ENCODE measurements at places on chromosomes 2 and 18.
A peak's percentile ranks its signal among the peaks of the same experiment; 100 is the strongest.

DNA sequence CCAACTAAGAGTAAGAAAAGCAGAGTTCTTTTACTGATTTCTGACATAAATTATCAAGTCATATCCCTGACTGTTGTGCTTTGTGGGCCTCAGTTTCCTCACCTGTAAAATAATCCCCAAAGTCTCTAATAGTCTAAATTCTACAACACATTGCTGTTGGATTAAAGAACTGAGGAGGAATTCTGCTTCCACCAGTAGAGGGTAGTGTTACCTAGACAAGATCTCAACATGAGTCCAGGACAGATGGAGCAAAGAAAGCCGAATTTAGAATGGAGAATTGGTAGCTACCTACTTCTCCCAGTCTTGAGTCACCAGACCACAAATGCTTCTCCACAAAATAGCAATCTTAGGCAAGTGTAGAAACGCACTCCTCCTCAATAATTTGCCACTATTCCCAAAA is 462.5 kb upstream of the FSHR start:
- DNase-seq = peak; percentile 71

DNA sequence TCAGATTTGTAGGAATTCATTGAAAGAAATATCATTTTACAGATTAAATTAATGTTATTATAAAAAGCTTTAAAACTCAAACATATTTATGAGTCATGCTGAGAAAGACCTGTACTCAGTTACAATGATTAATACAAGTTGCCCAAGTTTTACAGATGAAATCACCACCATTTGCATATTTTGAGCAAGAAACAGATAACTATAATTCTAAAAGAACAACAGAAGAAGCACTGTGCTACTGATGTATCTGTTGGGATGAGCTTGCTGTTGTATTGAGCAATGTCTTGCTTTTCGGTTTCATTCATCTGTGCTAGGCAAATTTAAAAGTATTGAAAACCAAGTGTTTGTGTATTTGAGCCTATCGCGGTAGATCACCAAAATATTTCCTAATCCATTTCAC is 1589.1 kb upstream of the ZEB2 start:
- DNase-seq = no peak

GRCh38 chr2:46311651-46312223 is 14.5 kb downstream of the EPAS1 start:
- DNase-seq = no peak

DNA sequence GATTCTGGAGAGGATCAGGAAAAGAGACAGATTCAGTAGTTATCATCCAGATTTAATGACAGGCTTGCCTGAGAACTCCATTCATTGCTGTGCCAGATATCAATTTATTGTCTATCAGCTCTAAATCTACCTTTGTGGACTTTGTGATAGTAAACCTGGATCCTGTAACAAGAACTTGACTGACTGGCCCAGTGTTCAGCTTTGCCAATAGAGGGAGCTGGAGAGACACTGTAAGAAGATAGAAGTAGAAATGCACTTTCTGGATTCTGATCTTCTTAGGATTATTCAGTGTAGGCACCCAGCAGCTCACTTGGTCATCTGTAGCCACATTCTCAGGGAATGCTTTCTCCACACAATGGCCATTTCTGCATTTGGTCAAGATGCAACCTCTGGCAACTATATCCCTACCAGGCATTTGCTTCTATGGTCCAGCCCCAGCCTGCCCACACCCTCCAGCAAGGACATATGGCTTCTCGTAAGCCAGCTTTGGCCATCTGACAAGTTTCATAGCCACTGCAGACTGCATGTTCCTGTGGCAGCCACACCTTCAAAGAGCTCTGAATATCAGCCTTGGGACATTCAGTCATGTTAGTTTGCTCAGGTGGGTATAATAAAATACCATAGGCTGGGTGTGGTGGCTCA is 6.1 kb upstream of the SERPINB8 start:
- DNase-seq = no peak

DNA sequence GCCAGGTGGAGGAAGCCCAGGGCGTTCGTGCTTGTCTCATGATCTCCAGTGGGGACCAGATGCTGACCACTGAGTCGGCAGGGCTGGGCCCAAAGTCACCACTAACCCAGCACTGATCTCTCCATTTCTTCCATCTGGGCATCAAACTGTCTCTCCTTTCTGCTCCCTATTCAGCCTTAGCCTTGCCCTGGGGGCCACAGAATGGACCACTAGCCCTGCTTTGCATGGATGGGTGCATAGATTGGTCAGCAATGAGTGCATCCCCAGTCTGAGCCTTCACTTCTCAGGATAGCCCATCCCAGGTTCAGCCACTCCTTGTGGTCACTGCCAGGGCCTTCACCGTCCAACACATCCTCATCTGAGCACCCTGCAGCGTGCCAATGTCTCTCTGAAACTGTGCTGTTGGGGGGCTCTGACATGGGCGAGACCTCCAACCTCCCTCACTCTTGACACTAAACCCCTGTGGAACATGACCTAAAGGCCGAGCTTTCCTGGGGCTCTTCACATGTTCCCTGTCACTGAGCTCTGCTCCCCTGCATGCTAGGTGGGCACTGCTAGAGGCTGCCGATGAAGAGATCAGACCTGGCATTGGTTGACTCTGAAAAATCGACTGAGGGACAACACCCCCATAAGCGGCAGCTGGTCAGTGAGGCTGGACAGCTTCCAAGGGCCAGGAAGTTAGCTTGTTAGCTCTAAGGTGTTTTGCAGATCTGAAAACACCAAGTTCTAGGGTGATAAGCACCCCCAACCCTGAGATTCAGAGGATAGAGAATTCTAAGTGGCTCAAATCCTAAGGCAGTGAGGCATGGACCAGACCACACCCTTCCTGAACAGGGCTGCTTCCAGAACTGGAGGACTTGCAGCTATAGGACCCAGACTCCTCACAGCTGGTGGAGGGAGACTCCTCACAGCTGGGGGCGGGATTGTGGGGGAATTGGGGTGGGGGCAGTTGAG is 61.7 kb downstream of the HS1BP3 start:
- DNase-seq = no peak

DNA sequence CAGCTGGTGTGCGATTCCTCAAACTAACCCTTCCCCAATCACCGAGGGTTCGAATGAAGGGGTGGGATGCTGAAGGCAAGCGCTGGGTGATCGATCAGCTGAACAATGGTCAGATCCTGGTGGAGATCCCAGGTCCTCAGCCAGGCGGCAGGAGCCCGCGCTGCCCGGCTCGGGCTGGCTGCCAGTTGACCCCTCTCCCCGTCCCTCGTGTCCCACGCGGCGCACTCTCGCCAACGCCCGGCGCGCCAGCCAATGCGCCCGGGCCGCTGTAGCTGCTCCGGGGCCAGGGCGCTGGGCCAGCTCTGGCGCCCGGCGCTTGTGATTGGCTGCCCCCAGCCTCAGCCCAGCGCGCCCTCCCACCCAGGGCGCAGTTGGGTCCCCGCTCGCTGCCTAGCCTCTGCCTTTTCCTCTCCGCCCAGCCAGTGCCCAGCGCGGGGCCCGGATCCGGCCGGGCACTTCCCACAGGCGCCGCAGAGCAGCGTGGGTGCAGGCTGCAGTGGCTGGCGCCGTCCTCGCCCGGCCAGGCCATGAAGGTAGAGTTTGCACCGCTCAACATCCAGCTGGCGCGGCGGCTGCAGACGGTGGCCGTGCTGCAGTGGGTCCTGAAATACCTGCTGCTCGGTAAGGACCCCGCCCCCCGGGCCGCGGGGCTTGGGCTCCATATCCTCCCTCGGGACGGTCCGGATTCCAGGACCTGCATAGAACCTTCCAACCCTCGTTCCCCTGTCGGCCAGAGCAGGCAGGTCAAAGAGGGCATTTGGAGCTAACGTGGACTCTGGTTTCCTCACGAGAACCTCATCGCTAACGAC is at the start of gene MOGAT1:
MOGAT1 (plus strand) TSS at position 400 of the 809 bp plus-strand sequence; CDS start at position 528, 128 bp downstream.
- DNase-seq = peak; percentile 5

- DNase-seq = no peak
Observed at GRCh38 chr2:94987074-94988020, 38.2 kb upstream of the MAL start.

DNA sequence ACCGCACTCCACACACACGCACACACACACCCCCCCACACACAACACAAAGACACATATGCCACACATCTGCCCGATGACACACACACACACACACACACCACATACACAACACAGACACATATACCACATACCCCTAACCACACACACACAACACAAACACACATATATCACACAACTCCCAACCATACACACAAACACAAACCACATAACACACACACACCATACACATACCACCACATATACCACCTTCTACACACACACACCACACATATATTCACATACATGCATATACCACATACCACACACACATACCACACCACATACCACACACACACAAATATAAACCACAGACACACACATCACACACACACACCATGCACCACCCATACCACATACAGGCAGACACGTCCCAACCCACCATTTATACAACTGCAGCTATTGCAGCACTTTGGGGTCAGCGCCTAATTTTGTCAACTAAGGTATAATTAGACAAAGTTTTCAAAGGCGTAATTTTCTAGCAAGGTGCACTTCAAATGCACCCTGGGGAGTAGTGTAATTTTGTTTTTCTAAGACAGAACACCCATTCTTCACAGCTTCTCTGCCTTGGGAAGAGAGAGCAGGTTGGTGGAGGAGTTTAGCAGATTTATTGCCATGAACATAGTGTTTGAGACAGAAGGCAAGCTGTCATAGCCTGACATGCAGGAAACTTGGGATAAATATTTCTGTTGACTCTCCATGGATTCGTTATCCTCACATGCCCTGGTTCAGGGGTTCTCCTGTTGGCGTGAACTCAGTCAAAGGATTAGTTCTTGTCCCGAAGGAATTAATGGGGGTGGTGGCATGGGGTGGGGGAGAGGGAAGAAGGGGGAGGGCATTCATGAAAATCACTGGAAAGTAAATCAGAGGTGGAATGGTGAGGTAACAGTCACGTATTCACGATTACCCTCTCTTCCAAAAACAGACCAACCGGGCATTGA is 416.1 kb downstream of the LPIN1 start:
- DNase-seq = peak; percentile 49

DNA sequence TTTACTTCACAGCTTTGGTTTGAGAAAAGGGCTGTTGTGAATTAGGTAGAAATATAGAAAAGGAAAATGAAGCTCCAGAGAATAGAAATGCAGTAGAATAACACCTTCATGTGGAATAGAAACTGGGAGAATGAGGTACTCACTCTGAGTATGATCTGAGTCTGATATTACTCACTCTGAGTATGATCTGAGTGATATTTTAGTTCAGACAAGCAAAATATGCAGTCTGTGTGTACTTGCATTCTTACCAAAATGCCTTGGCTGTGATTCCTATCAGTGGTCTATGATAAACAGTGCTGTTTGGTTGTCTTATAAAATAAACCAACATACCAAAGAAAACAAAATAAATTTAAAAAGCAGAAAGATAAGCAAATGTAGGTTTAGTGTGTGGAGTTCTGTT is 487.6 kb downstream of the THSD7B start:
- DNase-seq = no peak

GRCh38 chr2:163459986-163460385 is 275.8 kb downstream of the FIGN start:
- no peak for DNase-seq

GRCh38 chr2:157684940-157685466 is 56.3 kb upstream of the ACVR1C start:
- DNase-seq = no peak

DNA sequence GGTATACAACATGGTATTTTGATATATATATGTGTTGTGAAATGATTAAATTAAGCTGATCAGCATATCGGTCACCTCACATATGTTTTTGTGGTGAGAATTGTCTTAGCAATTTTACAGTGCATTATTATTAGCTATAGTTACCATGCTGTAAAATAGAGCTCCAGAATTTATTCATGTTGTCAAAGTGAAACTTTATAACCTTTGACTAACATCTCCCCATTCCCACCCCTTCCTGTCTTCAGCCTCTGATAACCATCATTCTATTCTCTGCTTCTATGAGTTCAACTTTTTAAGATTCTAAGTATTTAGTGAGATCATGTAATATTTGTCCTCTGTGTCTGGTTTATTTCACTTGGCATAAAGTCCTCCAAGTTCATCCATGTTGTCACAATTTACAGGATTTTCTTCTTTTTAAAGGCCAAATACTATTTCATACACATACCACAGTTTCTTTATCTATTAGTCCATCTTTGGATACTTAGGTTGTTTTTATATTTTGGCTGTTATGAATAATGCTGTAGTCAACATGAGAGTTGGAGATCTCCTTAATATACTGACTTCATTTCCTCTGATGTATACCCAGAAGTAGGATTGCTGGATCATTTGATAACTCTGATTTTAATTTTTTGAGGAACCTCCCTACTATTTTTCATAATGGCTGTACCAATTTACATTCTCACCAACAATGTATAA is 30.3 kb downstream of the NCOA1 start:
- DNase-seq = no peak

DNA sequence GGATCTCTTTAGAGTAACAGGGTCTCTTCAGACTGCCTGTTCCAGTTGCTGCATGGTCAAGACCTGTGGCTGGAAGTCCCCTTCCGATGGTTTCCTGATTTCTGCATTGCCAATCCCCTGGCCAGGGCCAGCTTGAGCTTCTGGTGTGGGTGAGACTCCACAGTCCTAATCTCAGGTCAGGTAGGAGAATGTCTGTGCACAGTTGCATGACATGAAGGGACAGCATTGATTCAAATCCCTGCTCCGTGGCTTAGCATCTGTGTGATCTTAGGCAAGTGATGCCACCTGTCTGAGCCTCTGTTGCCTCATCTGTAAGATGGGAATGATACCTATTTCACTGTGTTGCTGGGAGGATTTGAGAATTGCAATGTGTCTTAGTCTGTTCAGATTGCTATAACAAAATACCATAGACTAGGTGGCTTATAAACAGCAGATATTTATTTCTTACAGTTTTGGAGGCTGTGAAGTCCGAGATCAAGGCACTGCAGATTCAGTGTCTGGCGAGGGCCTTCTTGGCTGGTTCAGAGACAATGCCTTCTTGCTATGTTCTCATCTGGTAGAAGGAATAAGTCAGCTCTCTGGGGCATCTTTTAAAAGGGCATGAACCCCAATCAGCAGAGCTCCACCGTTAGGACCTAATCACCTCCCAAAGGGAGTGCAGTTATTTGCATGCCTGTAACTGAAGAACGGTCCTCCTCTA is 66.2 kb downstream of the ATOH8 start:
- no peak for DNase-seq
